ENCODE measurements at places on chromosomes 5 and 9.

- DNase-seq: no peak
Measured at GRCh38 chr5:41406424-41406823, 104.0 kb downstream of the PLCXD3 start.

DNA sequence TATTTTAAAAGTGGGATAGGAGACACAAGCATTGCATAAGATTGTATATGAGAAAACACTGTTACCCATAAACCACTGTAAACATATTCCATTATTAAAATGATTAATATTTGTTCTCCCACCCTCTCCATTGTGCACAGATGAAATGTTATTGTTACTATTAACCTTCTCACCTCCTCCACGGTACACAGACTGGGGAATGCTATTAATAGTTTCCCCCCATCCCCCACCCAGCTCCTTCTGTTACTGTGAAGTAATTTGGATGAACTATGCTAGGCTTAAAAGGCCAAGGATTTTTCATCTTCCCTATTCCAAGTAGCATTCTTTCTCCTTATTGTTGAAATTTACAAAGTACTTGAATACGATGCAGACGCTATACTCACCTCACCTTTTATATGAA, 91.4 kb downstream of the JAKMIP2 start:
- no peak for DNase-seq

GRCh38 chr5:83576341-83576740, 104.8 kb downstream of the VCAN start:
- no peak for DNase-seq

DNA sequence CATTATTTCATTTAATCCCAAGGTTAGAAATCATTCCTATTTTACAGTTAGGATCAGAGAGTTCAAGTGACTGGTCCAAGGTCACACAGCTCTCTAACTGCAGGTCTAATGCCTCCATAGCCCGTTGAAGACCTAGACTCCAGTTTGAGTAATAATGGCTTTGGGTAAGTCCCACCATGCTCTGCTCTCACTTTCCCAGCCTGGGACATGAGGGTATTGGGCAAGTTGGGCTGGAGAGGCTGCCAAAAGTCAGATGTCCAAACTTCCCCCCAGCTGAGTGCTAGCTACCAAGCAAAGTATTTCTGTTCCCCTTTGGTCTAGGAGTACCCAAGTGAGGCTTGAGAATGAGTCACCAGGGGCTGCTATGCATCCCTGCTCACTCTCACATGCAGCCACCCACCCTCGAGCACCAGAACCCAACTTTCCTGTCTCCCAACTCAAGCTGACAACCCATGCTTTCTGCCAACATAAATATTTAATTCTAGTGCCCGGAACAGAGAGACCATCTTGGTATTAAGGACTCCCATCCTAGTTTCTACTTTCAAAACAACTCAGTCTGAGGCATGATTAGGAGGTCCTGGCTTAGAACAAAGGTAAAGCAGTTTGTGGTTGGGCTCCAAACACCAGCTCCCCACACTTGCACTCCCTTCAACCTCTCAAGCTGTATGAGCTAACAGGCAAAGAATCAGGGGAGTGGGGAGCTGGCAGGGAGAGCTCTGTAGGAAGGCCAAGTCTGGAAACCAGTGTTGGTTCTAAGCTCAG, 236.5 kb upstream of the TRIM32 start:
- DNase-seq: peak; percentile 41

GRCh38 chr5:154485096-154485491, 7.1 kb upstream of the HAND1 start:
- no peak for DNase-seq

GRCh38 chr9:83406921-83407320, 131.3 kb downstream of the FRMD3 start:
- DNase-seq: peak; percentile 3

DNA sequence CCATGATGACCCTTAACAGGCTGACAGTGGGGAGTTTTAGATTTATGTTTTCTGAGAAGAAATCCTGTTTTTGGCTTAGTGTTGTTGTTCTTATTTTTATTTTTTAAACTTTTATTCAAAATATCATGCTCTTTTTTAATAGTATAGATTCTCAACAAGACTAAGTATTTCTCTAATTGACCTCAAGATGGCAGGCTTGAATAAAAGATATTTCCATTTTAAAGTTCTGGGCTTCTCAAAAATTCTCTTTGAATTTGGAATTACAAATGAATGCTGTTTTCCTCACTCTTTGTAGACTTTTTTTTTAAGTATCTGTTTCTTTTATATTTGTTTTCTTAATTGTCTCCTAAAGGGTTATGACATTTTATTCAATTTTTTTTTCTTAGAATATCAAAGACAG, 50.0 kb upstream of the SH3GL2 start:
- DNase-seq: peak; percentile 34

DNA sequence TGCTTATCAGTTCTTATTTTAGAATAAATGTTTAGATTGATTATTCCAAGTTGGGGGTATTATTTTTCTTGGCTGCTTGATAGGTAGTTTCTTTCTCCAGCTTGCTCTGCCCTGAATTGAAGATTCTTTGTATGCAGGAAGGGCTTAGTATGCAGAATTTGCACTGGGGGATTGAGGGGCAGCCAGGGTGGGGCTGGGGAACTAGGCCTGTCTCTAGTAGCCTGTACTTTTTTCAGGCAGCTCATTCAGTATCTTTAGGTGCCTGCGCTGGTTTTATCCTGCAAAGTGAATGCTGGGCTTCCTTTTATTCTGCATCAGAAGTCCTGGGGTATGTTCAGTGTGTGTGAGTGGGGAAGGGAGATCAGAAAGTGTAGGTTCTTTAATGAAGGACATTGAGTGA, 228.3 kb upstream of the ELL2 start:
- no peak for DNase-seq

GRCh38 chr9:79759460-79759859, 187.7 kb downstream of the TLE4 start:
- DNase-seq: no peak

DNA sequence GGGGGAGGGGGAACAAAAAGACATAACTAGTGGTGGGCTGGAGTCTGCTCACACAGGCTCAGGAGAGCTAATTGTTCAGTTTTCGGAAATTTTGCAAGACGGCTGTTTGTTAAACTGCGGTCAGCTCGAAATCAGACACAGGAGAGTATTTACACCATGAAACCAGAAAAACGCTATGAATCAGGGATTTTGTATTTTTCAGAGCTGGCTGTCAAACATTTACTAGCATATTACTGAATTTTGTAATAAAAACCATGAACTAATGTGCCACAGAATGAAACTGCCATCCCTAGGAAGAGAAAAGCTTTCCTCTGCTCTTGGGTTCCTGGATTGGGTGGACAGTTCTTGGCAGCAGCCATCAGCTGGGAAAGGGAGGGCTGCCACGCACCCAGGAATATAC, 45.3 kb downstream of the TRPM3 start:
- DNase-seq: no peak

- DNase-seq: peak; percentile 88
Measured at GRCh38 chr9:6922124-6922676, 164.4 kb downstream of the KDM4C start.

DNA sequence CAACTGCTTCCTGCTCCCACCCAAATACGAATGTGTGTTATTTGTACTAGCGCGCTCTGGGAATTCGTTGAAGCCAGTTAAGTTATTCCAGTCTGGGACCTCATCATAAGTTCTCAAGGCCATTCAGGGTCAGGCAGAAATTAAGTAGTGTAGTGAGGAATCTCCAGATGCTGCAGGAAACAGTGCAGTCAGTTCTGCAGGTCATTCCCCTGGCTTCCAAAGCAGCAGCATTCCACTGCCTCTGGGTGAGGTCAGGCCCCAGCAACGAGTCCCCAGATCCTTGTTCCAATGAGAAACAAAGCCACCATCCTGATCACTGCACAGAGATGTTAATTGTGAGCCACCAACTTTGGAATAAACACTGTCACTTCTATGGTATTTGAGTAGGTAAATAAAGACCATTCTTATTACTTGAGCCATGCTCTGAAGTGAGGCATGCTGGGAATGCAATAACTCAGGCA, 33.1 kb downstream of the SVEP1 start:
- DNase-seq: no peak

DNA sequence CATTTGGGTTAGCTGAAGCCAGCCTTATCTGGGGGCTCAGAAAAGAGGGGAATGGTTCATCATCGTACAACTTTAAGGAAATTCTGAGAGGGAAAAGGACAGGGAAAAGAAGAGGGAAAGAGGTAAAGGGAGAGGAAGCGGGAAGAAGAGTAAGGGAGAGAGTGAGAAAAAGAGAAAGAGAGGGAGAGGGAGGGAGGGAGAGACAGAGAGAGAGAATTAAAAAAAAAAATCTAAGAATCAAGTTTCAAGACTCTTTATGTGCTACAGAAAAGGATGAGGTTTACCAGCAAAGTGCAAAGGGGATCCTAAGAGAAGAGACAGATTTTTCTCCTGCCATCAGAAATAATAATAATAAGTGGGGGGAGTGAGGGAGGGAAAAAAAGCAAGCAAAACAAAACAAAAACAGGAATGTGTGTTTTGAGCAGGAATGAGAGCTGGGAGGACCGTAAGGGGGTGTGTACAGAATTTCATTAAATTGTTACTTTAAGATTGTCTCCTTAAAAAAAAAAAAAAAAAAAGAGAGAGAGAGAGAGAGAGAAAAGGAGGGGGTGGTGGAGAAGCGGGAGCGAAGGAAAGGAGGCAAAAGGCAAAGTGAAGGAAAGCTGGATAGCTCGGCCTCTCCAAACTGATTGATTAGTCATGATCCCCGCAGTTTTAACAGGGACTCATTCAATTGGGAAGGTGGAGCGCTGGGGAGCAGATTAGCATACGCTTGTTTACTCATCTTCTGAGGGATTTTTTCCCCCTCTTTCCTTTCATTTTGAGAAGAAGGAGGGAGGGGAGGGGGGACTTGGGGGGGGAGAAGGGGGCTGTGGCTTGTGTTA, 438 bp upstream of the PAPPA start:
- no peak for DNase-seq

- no peak for DNase-seq
Measured at GRCh38 chr5:30765706-30766105, 427.8 kb upstream of the CDH6 start.

GRCh38 chr9:86217076-86217755, 42.2 kb downstream of the C9orf153 start:
- no peak for DNase-seq

- DNase-seq: peak; percentile 41
Measured at GRCh38 chr9:124869466-124869985, 7.6 kb downstream of the ARPC5L start.

DNA sequence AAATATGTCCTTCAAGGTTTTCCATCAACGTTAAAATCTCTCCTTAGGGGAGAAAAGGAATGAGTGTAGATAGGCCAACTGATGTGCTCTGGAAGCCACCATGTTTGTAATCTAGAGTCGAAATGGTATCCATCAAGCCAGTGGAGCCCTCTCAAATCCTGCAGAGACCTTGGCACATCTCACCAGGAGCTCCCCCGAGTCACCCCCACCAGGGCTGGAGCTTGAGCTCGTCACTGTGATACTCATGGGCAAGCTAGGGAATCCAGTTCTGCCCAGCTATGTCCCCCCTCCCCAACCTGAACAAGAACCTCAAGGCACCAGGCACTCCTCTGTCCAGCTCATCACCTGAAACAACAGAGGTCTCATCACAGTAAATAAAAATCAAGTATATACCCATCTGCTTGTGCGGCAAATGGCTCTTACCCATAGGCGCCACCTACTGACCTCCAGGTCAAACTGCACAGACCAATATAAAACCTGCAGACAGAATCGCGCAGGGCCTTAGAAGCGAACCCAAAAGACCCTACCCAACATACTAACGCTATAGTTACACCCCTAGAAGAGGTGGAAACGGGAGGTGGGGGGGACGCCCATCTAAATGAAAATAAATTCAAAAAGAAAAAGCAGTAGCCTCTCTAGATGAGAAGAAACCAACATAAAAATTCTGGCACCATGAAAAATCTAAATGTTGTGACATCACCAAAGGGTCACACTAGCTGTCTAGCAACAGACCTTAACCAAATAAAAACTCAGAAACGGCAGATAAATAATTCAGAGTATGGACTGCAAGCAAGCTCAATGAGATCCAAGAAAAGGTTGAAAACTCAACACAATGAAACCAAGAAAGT, 75.0 kb downstream of the TTC39B start:
- DNase-seq: peak; percentile 21

- peak; percentile 20 for DNase-seq
Measured at GRCh38 chr5:52738095-52738506, 49.6 kb upstream of the ITGA1 start.

DNA sequence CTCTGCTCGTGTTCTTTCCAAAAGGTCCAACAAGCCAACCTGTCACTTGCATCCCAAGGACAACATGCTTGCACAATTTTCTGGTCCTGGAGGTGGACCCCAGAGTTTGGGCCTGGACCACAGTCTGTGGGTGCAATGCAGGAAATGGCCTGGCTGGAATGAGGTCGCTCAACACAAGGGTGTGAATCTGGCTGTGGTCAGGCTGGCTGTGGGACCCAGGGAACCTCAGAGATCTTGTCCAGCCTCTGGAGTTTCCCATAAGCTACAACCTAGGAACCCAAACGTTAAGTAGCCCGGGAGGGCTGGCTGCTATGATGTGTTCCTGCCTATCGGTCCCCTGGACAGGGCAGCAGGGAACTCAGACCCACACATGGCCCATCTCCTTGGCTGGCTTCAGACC, 15.4 kb downstream of the TBC1D9B start:
- DNase-seq: no peak
